Vein endothelial cell (primary cell): ENCODE measurements at places on chromosomes 6 and 20. TPM values are rescaled to one million over a fixed set of nuclear protein-coding genes. Genes with fewer than 3 reads are reported as not detected.

FITM2 gene
- 7.5 and 7.8 TPM in 2 replicates for total RNA-seq

RIPPLY2 gene
- total RNA-seq: not detected in 2 replicates

TBC1D22B gene
- total RNA-seq: 12.1 and 12.5 TPM in 2 replicates

CALHM4 gene
- total RNA-seq: 0.33 and 0.38 TPM in 2 replicates

SLC17A5 gene
- total RNA-seq: 26.5 and 28.8 TPM in 2 replicates

STX16 gene
- total RNA-seq: 28.4 and 31.3 TPM in 2 replicates

RWDD1 gene
- 27.8 and 40.6 TPM in 2 replicates for total RNA-seq

ULBP2 gene
- total RNA-seq: 6.2 and 8.0 TPM in 2 replicates

HLA-DRB5 gene
- total RNA-seq: 0.33 TPM in 1 of 2 replicates, not detected in the other

ABHD16B gene
- total RNA-seq: not detected in 2 replicates

PACRG gene
- 0.33 TPM in 1 of 2 replicates, not detected in the other for total RNA-seq

HDGFL1 gene
- total RNA-seq: 0.10 TPM in 1 of 2 replicates, not detected in the other

SEC63 gene
- total RNA-seq: 21.9 and 25.6 TPM in 2 replicates

POPDC3 gene
- 1.3 and 3.0 TPM in 2 replicates for total RNA-seq

ZNF334 gene
- total RNA-seq: under 0.01 and 0.48 TPM in 2 replicates

EDN3 gene
- total RNA-seq: not detected in 2 replicates

SRSF12 gene
- total RNA-seq: 0.29 TPM in 1 of 2 replicates, not detected in the other

SLC22A1 gene
- total RNA-seq: 0.19 and 0.65 TPM in 2 replicates

PRKN gene
- total RNA-seq: 0.76 and 1.6 TPM in 2 replicates
